Cortex of kidney (tissue), 1 donor: ENCODE measurements at places on chromosomes 6 and 20.

DNA sequence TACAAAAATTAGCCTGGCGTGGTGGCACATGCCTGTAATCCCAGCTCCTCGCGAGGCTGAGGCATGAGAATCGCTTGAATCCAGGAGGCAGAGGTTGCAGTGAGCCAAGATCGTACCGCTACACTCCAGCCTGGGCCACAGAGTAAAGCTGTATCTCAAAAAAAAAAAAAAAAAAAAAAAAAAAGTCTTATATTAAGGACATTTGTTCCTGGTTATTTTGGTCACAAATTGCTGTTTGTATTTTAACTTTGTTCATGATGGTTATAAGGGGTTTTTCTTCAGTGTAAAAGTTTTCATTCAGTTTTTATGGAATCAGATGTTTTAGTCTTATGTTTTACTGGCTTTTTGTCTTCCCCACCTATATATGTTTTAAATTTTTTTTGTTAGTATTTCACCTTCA is 13.9 kb downstream of the FILIP1 start:
- no peak for DNase-seq

DNA sequence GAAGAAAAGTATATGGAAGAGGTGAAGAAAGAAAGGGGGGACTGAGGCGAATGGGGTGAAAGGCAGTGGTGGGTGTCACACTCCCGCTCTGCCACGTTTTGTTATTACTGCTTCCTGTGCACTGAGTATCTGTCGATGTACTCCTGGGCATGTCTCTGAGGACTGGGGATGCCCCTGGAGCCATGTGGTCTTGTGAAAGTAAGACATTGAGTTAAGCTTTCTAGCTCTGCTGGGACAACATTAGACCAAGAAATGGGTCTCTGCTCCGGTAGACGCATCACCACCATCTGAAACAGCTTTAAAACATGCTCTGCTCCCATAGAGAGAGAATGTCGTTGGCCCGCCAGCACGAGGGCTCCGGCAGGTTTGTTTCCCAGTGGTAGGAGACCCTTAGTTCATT is 40.0 kb downstream of the IRF4 start:
- DNase-seq: no peak

GRCh38 chr6:134508862-134509498 is 191.1 kb upstream of the SGK1 start:
- no peak for DNase-seq

DNA sequence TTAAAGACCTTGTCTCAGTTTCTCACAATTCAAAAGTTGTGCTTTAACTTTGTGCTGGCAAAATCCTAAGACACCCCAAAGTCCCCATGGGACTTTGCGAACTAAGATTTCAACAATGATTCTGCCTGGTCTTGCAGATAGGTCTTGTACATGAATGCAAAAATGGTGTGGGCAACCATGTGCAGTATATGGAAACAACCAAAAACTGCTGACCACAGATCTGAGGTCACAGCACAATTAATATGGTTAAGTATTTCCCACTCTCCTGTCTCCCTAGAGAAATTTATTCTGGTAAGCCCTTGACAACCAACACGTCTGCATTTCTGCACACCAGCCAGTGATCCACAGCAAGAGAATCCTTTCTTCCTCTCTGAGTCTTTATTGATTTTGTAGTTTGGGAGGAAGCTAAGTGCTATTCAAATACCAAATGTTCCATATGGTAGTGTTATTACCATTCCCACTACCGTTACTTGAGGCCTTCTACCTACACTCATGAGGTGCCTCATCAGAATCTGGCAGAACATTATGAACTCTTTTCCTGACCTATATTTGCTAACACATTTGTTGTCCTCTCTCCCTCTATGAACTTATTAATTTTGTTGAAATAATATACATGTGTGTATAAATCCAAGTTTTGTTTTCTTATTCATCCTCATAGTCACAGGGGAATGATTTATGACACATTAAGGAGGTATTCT is 178.7 kb downstream of the ATXN1 start:
- no peak for DNase-seq

- DNase-seq: no peak
These were observed 234.7 kb upstream of the ADGRB3 start for GRCh38 chr6:68400396-68400795.

DNA sequence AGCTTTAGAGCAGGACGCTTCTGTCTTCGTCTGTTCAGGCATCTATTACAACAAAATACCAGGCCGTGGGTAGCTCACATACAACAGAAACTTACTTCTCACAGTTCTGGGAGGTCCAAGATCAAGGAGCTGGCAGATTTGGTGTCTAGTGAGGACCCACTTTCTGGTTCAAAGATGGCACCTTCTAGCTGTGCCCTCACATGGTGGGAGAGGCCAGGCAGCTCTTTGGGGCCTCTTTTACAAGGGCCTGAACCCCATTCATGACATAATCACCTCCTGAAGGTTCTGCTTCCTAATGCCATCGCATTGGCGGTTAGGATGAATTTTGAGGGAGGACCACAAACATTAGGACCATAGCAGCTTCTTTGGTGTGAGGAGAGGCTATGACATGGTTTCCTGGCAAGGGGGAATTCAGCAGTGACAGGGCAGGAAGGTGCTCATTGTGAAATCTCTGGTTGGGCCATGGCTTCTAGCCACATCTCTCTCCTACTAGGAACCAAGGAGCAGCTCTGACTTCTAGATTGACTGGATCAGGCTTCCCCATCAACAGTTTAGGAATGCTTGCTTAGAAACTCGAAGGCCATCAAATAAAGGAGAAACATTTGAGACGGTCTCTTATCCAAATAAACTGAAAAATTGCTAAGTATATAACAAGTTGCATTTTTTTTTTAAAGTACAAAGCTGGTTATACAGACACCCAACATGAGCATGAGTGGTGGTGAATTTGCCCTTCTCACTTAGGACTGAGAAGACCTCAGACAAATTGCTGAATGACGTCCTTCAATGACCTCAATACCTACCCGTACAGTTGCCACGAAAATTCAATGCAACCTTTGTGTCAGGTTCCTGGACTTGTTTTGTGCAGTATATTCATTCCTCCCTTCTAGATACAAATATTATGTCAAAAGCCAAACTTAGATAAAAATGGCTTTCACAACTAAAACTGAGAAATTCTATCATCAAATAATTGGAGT is 140.7 kb downstream of the ZDHHC14 start:
- no peak for DNase-seq
